Cerebellar nuclear complex (tissue), 1 donor: ENCODE measurements at places on chromosomes 1 and 21.

DNA sequence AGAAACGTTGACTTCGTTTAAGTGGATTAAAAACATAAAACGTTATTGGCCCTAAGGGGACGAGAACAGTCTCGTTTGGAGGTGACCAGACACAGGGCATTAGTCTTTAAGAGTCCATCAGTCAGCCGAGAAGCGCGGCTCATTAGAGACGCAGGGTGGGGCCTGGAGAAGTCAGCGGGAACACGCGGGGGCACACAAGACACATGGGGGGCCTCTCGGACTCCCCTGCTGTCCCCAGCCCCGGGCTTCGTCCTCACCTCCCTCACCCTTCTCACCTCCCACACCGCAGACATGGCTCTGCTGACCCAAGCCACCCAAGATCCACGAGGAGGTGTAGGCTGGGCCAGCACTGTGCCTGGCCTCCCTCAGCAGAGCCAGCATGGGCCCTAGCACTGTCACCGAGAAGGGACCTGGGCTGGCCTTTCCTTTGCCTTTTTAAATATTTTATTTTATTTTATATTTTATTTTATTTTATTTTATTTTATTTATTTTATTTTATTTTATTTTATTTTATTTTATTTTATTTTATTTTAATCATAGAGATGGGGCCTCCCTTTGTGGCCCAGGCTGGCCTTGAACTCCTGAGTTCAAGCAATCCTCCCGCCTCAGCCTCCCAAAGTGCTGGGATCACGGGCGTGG lies 48.9 kb downstream of the MORN1 start:
- DNase-seq = no peak

- DNase-seq = no peak
Measured at GRCh38 chr21:43971201-43971991, 40.7 kb upstream of the TRAPPC10 start.

DNA sequence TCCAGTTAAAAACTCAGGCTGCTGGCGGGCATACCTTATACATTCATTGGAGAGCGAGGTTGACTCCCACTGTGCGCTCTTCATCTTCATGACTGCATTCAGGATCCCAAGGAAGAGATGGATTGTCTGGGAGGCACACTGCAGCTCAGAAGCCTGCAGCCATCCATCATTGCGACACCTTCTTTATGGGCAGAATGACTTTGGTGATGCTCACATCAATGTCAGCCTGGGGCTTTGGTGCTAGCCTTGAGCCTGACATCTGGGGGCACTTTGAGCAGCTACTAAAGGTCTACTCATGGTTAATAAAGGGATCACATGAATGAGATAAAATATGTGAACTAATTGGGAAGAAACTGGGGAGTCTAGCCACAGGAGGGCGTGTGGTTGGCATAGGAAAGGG lies 229.3 kb downstream of the PRDM2 start:
- DNase-seq = no peak

- DNase-seq = no peak
Measured at GRCh38 chr1:65156910-65157545, 9.0 kb downstream of the AK4 start.

DNA sequence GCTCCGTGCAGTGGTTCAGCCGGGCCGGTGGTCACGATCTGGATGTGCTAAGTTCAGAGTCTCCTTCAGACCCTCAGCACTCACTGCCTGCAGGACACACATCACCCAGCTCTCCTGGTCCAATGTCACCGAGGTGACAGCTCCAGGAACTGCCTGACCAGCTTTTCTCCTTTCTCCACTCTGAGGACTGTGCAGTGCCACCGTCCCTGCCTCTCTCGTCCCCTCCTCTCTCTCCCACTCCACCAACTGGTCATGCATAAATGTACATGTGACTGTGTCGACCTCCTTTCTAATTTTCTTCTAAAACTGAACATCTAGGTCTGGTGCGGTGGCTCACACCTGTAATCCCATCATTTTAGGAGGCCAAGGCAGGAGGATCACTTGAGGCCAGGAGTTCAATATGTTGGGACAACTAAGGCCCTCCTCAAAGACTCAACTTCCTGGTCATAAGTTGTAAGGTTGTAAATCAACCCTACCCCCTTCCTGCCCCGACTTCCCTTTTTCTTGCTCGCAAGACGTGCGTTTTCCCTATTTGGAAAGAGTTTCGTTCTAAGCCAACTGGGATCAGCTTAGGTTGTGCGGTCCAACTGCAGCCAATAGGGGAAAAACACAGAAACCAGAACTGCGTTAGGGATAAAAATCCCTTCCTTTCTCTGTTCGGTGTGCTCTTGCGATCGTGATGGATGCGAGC lies 53.1 kb downstream of the MEGF6 start:
- DNase-seq = no peak

DNA sequence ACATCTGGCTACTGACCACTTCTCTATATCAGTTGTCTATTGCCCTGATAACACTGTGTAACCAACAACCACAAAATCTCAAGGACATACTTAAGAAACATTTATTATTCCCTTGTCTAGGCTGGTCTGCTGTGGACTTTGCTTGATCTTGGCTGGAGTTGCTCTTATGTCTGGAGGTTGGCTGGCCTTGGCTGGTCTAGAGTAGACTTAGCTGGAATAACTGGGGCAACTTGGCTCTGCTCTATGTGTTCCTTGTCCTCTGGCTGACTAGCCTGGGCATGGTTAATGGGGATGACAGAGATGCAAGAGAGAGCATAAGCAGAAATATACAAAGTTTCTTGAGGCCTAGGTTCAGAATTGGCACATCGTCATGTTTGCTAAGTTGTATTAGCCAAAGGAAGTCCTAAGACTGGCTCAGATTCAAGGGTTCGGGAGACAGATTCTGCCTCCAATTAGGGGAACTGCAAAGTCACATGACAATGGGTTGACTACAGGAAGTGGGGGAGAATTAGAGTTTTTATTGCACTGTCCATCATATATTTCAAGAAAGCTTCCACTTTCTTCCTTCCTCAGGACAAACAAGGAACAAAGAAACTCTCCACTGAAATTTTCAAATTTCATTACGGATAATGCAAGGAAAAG lies 61.4 kb upstream of the HMCN1 start:
- no peak for DNase-seq

- no peak for DNase-seq
Measured at GRCh38 chr21:39885119-39885848, 18.0 kb downstream of the PCP4 start.

GRCh38 chr1:44239331-44239960 lies 26.2 kb downstream of the DMAP1 start:
- DNase-seq = no peak

- no peak for DNase-seq
Measured at GRCh38 chr1:8211883-8212579, 105.9 kb upstream of the SLC45A1 start.

GRCh38 chr1:185720633-185721272 lies 13.4 kb upstream of the HMCN1 start:
- DNase-seq = no peak

- no peak for DNase-seq
Measured at GRCh38 chr1:245256528-245256927, 101.7 kb downstream of the KIF26B start.

DNA sequence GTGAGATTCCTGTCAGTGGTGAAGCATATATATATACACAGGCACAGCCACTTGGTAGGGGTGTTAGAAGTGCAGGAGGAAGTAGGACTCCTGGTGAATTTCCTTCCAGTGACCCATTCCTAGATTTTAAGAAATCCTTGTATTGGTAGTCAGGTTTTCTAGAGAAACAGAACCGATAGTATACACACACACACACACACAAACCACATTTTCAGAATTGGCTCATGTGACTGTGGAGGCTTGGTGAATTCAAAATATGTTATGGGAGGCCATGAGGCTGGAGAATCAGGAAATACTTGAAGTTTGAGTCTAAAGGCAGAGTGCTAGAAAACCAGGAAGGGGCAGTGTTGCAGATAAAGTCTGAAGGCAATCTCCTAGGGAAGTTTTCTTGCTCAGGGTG lies 114.2 kb downstream of the FCRL5 start:
- no peak for DNase-seq

- DNase-seq = no peak
Measured at GRCh38 chr1:71823708-71824305, 458.5 kb downstream of the NEGR1 start.

- DNase-seq = no peak
Measured at GRCh38 chr1:192627901-192628300, 8.0 kb upstream of the RGS13 start.

DNA sequence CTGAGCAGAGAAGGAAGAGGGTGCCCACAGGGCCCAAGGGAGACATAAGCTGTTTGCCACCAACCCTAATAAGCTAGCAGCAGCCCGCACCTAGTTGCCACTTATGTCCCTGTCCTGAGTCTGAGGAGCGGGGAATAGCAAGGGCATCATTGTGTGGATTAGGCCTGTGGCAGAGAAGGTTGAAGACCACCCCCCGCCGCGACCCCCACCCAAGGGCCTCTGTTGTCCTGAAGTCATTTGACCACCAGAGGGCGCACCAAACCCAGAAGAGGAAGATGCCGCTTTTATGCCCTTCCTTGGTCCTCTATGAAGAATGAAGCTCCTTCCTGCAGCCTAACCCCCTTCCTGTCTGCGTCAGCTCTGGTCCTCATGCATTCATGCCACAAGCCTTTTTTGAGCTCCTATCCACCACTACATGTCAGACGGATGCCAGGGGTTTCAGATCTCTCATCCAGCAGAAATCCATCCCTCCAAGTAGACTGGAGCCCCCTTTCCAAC lies 16.6 kb downstream of the RHBG start:
- no peak for DNase-seq

GRCh38 chr1:172476218-172476811 lies 32.4 kb upstream of the PIGC start:
- DNase-seq = no peak

- DNase-seq = no peak
Measured at GRCh38 chr21:34593954-34594531, 20.9 kb downstream of the RCAN1 start.

GRCh38 chr1:189619682-189620332 lies 857.9 kb downstream of the BRINP3 start:
- no peak for DNase-seq

GRCh38 chr21:29406385-29406784 lies 107.7 kb downstream of the BACH1 start:
- DNase-seq = no peak

- DNase-seq = no peak
Measured at GRCh38 chr1:95641386-95641785, 407.4 kb downstream of the RWDD3 start.

GRCh38 chr1:223886516-223886921 lies 40.8 kb upstream of the TP53BP2 start:
- DNase-seq = no peak

- no peak for DNase-seq
Measured at GRCh38 chr1:188043536-188044245, 1214.9 kb downstream of the PLA2G4A start.

DNA sequence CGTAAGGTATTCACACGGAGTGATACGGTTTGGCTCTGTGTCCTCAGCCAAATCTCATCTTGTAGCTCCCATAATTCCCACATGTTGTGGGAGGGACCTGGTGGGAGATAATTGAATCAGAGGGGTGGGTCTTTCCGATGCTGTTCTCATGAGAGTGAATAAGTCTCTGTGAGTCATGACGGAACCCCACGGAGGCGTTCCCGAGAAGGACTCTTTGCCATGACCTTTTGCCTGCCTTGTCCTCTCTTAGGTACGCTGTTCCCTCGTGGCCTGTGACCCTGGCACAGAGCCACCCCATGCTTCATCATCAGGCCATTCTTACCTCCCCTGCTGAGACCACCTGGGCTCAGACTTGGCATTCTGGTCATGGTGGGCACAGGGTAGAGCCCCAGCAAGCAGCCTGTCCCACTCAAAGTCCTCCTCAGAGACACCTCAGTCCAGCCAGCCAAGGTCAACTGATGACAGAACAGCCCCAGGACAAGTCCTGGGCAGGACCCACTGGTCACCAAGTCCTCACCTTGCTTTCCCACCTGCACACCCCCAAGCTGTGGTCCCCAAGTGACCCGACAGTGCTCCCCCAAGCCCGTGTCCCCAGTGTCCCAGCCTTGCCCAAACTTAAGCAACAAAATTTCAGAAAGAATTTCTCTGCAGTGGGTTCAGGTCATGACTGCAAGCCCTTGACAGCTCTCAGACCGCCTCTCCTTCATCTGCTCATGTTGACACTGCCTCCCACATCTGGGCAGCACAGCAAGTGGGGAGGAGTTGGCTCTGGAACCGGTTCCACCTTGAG lies 158.4 kb downstream of the ACTL8 start:
- no peak for DNase-seq

GRCh38 chr1:240611619-240612480 lies at the start of gene GREM2:
Gene GREM2 (minus strand): TSS chr1:240612155. CDS start chr1:240493475, 118,680 bp downstream.
- DNase-seq = no peak

- no peak for DNase-seq
Measured at GRCh38 chr1:248372394-248372793, 3.2 kb upstream of the OR2T6 start.

- no peak for DNase-seq
Measured at GRCh38 chr1:202807926-202808757, at the start of gene KDM5B. Gene KDM5B (minus strand): TSS chr1:202808421. CDS start chr1:202808305, 116 bp downstream.

GRCh38 chr1:54624466-54625464 lies 1.4 kb upstream of the FAM151A start:
- DNase-seq = no peak

GRCh38 chr1:232581932-232582331 lies 48.0 kb downstream of the SIPA1L2 start:
- DNase-seq = no peak

- DNase-seq = no peak
Measured at GRCh38 chr1:183645531-183645930, 7.6 kb downstream of the APOBEC4 start.

GRCh38 chr1:15440357-15440756 lies 2.1 kb downstream of the CTRC start:
- DNase-seq = no peak

- no peak for DNase-seq
Measured at GRCh38 chr1:27544834-27545233, 54.9 kb upstream of the WASF2 start.

DNA sequence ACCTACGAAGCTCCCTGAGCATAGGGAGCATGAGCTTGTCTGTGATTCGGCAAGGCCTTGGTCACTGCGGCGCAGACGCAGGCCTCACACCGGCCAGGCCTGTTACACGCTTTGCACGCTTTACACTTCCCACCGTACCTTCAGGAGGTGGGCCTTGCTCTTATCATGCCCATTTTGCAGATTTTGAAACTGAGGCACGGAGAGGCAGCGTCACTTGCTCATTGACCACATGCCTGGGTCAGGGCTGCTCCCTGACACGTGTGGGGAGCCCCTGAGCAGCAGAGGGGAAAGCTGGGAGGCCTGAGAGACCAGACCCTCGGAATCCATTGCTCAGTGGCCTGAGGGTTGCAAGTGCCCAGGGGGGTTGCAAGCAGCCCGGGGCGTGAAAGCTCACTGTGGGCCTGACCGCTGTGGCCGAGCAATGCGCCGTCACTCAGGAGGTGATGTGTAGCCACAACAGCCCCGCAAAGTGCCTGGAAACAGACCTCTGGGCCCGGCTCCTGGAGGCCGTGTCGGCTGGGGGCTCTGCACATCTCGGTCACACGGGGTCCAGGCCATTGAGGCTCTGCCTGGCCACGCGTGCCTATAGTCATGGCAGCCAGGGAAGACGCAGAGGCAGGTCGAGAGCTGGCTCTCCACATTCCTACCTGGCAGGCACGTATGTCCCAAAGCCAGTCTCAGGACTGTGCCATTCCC lies 6.9 kb downstream of the ARHGEF16 start:
- DNase-seq = no peak

DNA sequence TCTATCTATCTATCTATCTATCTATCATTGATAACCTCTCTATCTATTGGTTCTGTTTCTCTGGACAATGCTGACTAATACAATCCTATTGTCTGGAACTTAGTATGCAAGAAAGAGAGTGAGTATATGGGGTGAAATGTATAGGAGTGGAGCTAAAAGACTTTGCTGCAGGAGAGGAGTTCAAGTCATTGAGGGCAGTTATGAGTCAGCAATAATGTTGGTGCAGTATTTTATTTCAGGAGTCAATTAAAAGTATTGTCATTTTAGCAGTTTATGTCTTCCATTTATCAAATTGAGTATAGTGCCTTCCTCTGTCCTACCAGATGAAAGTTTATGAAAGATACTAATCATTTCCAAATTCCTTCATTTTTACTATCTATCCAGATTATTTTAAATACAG lies 55.8 kb downstream of the MAP3K7CL start:
- no peak for DNase-seq
